ENCODE measurements at places on chromosomes 3 and 15.

- DNase-seq, result no peak
These were observed 1.5 kb downstream of the LRRK1 start for GRCh38 chr15:100920516-100921135.

DNA sequence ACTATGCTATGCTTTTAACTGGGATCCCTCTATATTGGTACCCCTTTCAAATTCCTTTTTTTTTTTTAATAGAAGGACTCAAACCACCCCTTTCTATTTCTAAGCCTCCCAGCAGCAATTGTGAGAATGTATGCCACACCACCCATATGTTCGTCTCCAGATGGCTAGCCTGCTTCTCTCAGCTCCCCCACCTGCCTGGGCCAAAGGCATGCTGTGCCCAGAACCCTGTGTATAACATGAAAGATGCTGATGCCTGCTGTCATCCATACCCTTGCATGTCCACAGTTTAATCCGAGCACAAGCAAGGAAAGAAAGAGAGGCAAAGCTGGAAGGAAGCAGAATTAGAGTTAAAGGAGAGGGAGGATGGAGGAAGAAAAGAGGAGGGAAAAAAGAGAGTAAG lies 159.5 kb upstream of the CNTN6 start:
- DNase-seq, result no peak

GRCh38 chr3:143078883-143079282 lies 40.7 kb upstream of the CHST2 start:
- no peak for DNase-seq

GRCh38 chr15:40279437-40280141 lies 3.3 kb downstream of the ANKRD63 start:
- peak; percentile 68 for DNase-seq

GRCh38 chr3:141804447-141804777 lies 41.2 kb downstream of the GRK7 start:
- no peak for DNase-seq

DNA sequence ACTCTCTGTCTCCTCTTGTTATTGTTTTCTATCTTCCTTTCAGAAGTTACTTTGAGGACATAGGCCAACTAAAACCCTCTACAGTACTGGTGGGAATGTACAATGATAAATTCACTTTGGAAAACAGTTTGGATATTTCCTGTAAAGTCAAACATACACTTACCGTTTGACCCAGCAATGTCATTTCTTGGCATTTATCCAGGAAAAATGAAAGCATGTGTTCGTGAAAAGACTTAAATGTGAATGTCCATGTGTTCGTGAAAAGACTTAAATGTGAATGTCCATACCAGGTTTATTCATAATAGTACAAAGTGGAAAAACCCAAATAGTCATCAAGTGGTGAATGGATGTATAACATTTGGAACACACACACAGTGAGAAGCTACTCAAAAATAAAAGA lies 361.5 kb upstream of the DPH6 start:
- DNase-seq, result no peak

Data from CD8-positive, alpha-beta memory T cell (primary cell).